ENCODE measurements at places on chromosomes 4 and X.
A peak's percentile ranks its signal among the peaks of the same experiment; 100 is the strongest.

GRCh38 chr4:173371292-173372192, 788 bp downstream of the SAP30 start:
- DNase-seq: peak; percentile 25

- DNase-seq: no peak
Observed at GRCh38 chrX:14729058-14729457, 143.8 kb downstream of the FANCB start.

- no peak for DNase-seq
Observed at GRCh38 chr4:155319516-155319915, 57.2 kb downstream of the MAP9 start.

GRCh38 chrX:102029026-102029425, 96.5 kb upstream of the TCEAL2 start:
- DNase-seq: no peak

GRCh38 chr4:181989071-181989470, 254.1 kb upstream of the TENM3 start:
- DNase-seq: no peak

DNA sequence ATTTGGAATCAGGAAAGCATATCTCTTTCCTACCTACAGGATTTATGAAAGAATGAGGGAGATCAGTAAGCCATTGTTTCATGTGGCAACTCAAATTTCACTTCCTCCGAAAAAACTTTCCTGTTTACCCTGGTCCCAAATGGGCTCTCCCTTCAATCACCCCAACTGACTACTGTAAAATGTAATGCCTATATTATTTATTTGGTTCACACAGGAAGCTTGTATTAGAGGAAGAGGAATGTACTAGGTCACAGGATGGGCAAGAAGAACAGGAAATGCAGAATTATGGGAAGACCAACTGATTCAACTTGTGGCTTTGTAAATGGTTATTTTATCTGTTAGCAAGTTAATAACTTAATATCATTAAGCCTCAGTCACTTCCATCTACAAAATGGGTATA, 23.1 kb downstream of the COL4A6 start:
- no peak for DNase-seq

DNA sequence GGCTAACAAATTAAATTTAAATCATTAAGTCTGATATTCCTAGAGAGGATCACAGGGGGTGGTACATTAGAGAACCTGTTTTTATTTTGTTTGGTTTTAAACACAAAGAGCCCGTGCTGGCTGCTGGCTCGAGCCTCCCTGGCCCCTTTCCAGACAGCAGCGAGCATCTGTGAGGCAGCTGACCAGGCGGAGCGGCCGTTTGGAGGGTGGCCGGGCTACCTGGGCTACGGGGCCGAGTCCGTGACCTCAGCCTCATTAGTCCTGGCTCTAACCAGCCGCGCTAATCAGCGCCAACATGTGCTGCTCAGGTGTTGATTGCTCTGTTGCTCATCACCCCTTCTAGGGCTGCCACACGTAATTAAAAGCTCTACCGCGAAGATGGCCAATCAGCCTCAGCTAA, 35.3 kb downstream of the DCTD start:
- no peak for DNase-seq

GRCh38 chr4:157023941-157024340, 52.0 kb upstream of the GLRB start:
- DNase-seq: no peak

DNA sequence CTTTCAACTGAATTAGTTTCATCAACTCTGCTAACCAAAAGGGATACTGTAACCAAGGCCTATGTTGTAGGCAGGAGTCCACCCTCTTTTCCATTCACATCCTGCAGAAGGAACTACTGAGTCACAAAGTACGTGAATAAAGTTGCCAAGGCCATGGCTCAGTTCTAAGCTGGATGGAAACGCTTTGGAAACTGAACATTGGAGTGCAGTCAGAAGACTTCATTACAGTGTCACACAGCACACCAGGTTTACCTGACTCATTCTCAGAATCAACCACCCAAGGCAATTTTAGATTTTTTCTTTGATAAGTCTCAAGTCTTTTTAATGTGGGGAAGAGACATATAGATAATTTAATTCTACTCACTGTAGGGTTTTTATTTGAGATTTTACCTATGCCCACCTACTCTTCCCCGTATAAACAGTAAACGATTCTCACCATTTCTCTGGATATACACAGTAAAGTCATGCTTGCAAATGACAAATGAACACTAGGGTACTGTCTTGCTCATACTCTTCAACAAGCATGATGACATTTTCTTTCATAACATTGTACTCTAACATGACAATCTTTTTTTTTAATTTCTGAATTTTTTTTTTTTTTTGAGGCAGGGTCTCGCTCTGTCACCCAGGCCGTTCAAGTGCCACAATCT, 58.9 kb upstream of the RBM47 start:
- DNase-seq: no peak

GRCh38 chr4:80539190-80539589, 203.7 kb downstream of the CFAP299 start:
- DNase-seq: no peak

DNA sequence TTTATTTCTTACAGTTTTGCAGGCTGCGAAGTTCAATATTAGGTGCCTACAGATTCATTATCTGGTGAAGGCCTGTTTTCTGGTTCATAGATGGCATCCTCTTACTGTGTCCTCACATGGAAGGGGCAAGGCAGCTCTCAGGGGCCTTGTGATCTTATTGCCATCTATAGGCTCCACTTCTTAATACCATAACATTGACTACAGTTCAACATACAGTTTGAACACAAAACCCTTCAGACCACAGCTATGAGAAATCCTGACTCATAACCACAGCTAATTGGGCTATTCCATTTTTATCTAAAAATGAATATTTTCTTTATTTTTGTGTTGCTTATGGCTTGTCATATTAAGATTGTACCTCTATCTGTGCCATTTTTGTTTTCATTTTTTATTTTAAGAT, 72.3 kb downstream of the STAG2 start:
- DNase-seq: no peak

DNA sequence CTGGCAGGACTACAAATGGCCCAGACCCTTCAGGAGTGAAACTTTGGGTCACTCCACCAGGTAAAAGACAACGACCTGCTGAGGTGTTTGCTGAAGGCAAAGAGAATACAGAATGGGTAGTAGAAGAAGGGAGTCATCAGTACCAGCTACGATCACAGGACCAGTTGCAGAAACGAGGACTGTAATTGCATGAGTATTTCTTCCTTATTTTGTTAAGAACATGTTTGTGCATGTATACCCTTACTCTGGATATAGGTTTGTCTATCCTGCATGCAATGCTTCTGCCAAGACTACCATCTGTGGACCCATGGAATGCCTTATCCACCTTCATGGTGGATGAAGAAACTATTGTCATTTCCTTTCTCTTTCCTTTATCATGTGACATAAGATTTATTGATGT, 48.1 kb upstream of the BCLAF3 start:
- no peak for DNase-seq

- no peak for DNase-seq
Observed at GRCh38 chr4:576245-576821, at the start of gene TMEM271. TMEM271 (minus strand) TSS chr4:576295; CDS start chr4:576062, 233 bp downstream.

GRCh38 chr4:88446124-88446523, 10.8 kb upstream of the HERC5 start:
- DNase-seq: no peak

- peak; percentile 2 for DNase-seq
Observed at GRCh38 chrX:71366674-71367256, 608 bp downstream of the TAF1 start.

GRCh38 chr4:67437974-67438713, 107.2 kb downstream of the CENPC start:
- no peak for DNase-seq

DNA sequence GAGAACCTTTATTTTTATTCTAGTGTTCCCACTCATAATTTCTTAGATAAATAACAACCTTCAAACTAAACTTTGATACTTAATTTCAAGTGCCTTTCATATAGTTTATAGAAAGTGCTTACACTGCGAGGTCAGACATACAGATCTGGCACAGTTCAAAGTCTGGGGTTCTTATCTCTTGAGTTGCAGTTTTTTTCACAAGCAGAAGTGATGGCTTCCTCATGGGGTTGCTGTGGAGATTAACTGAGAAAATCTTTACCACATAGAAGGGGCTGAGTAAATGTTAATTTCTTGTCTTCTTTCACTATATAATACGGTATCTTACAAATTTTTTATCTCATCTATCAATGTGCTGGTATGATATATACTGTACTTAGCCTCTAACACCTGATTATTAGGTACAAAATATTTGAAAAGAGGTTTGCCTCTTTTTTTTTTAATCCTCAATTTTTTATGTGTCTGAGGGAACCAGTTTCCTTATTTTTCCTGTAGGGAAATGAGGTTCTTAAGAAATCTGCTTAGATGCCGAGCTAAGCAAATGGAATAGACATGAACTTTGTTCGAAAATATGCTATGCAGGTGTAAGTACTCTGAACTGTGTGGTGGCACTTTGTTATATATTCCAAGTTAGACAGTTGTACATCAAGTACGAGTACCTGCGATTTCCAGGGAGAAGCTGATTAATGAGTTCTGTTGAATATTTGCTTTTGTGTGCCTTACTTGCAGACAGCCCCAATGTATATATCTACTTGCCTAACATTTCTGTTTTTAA, 3.3 kb downstream of the ING2 start:
- DNase-seq: no peak

GRCh38 chr4:7769396-7770223, 170.1 kb downstream of the AFAP1 start:
- no peak for DNase-seq

GRCh38 chr4:90857081-90857820, 730.1 kb downstream of the CCSER1 start:
- DNase-seq: no peak

GRCh38 chrX:44063606-44064005, 90.4 kb upstream of the NDP start:
- DNase-seq: no peak

- no peak for DNase-seq
Observed at GRCh38 chrX:43618366-43619205, 37.5 kb upstream of the MAOA start.

GRCh38 chr4:168708108-168708507, 211.3 kb downstream of the PALLD start:
- no peak for DNase-seq

GRCh38 chrX:148574237-148574973, 74.0 kb downstream of the AFF2 start:
- no peak for DNase-seq

GRCh38 chrX:143664302-143664701, 28.4 kb upstream of the SLITRK4 start:
- DNase-seq: no peak

DNA sequence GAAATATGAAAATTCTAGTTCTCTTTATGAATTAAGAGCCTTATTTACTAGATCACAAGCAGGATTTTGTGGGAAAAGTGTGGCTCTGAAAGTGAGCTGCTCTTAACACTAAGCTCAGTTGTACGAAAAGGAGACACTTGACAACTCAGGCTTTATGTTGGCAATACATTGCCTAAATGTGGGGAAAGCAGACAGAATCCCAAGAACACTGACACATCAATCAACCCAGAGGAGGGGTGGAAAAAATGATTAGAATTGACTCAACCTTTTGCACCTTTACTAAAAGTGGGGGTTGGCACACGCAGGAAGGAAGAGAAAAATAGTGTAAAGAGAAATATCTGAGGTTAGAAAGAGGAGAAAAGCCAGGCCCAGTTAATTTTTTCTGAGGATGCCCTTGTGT, 61.6 kb downstream of the CHST7 start:
- no peak for DNase-seq

GRCh38 chr4:62450740-62451139, 1250.6 kb downstream of the ADGRL3 start:
- no peak for DNase-seq

GRCh38 chr4:77074981-77075855, 571 bp downstream of the CCNI start:
- DNase-seq: peak; percentile 68

DNA sequence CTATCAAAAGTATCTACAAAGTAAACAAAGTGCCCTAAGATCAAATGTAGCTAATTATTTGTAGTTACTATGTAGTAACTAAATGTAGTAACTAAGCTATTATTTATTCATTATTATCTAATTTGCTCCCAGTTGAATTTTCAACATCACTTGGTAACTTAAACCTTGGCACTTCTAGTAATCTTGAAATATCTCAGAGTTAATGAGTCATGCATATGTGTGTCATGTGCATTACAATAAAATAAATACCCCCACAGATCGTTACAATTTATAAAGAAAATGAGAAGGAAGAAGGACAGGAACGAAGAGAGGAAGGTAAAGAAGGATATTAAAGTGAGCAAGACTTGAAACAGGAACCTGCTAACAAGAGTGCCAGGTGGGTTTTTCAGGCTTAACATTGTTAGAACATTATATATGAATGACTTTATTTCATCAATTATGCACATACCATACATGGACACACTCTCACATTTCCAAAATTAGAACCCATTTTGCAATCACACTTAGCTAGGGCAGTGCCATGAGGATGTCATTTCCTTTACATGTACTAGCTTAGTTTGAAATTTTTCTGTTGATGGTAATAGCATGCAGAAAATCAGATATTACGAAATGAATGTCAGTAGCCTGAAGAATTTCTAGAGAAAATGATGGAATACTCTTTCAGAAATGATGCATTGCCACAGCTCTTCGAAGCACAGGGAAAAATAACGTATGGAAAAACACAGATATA, 1670.4 kb upstream of the AGA start:
- no peak for DNase-seq

GRCh38 chrX:100931925-100932285, 3.2 kb upstream of the XKRX start:
- DNase-seq: no peak

GRCh38 chr4:8277356-8278008, 7.9 kb downstream of the HTRA3 start:
- no peak for DNase-seq

DNA sequence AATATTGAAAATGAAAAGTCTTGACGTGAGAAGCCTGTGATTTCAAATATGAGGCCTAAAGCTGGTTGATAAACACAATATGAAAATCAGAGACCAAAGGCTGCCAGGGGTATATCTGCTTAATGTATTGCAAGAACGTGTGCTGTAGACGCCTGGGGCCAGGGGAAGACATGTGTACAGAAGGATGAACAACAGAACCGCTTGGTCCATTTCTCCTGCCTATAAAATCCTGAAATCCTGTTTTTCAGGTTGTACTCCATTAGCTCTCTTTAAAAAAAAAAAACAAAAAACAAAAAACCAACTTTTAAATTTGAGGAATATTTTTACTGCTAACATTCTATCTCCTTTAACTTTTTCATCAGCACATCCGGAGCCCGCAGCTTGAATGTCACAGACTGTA, 109.2 kb downstream of the STOX2 start:
- no peak for DNase-seq

DNA sequence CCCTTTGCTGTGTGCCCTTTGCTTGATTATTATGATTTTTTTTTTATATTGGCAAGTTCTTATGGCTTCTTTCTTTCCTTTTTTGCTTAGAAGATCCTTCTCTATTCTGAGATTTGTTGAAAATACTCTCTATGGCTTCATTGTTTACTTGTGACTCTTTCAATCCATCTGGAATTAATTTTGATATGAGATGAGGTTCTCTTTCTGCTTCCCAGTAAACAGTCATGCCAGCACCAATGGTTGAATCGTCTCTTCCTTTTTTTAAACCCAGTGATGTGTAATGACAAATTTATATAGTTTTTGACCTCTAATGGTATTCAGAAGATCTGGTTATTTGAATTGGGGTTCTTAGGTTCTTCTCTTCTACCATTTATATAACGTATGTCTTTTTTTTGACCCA, 121.8 kb downstream of the ARHGAP10 start:
- DNase-seq: no peak

- no peak for DNase-seq
Observed at GRCh38 chr4:150056569-150056968, 21.7 kb upstream of the DCLK2 start.
